Renal cortical epithelial cell (primary cell): ENCODE measurements at places on chromosomes 7 and 10. TPM values are rescaled to one million over a fixed set of nuclear protein-coding genes. Genes with fewer than 3 reads are reported as not detected.
A peak's percentile ranks its signal among the peaks of the same experiment; 100 is the strongest.

DNA sequence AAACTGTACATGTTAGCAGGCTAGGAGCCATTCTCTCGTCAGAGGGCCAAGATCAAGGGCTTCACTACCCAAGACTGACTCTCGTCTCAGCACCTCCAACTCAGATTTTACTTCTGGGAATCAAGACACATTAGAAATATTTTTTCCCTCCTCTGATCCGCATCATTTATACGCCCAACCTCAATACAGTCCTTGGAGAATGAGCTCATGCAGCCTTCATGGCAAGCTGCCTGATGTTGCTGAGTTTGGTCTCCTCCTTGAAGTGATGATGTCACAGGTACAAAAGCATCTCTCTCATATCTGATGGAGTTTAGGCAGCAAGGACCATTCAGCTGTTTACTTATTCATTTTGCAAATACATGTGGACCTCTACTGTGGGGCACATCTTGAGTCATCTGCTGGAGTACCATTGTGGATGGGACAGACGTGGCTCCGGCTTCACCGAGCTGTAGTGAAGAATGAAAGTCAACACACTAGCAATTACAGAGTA, 114.0 kb downstream of the BMPER start:
- DNase-seq, result no peak

- DNase-seq, result no peak
Observed at GRCh38 chr7:130297628-130298543, 4.9 kb downstream of the CPA4 start.

The CPEB3 gene
- total RNA-seq, result 0.69 and 1.8 TPM in 2 replicates

The SPDYE11 gene
- not detected in 2 replicates for total RNA-seq

DNA sequence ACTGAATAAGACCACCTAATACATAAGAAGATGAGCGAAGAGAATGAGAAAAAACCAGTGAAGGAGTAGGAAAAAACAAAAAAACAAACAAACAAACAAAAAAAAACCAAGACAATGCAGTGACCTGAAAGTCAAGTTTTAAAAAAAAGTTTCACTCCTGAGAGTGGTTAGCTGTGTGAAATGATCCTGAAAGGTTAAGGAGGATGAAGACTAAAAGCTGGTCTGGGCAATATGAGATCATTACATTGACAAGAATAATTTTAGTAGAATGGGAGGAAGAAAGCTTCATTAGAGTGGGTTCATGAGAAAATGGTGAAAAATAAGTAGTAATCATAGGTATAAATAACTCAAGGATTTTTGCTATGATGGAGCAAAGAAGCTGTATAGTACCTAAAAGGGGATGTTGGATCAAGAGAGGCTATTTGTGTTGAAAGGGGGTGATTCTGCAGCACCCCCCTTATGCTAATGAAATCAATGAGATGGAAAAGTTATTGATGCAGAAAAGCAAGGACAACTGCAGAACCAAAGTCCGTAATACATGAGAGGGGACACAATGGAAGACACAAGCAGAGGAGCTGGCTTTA, 80.2 kb downstream of the KMT2C start:
- no peak for DNase-seq

GRCh38 chr10:62433181-62433692, 59.1 kb downstream of the ZNF365 start:
- DNase-seq, result peak; percentile 99

The PLEKHS1 gene
- total RNA-seq, result under 0.01 and 0.45 TPM in 2 replicates

DNA sequence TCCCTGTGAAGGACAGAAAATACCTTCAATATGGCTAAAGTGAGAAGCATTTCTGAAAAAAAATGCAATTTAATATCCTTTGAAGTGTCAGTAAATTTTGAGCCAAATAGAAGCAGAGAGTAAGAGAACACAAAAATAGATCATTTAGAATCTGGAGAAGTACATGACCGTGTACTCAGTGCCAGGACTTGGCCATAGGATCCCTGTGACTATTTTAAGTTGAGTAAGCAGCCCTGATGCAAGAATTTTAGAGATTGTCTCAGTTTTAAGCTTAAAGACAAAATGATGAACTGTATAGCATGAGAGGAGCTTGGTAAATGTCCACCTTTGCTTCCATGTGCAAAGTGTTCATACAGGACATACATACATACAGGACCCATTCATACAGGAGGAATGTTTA, 2.5 kb downstream of the PTER start:
- DNase-seq, result no peak

The MSMB gene
- not detected in 2 replicates for total RNA-seq

GRCh38 chr10:3222068-3222467, 49.5 kb upstream of the PITRM1 start:
- DNase-seq, result no peak

GRCh38 chr7:134740376-134740775, 39.1 kb upstream of the CALD1 start:
- no peak for DNase-seq
